ENCODE measurements at places on chromosomes 7 and 10.

DNA sequence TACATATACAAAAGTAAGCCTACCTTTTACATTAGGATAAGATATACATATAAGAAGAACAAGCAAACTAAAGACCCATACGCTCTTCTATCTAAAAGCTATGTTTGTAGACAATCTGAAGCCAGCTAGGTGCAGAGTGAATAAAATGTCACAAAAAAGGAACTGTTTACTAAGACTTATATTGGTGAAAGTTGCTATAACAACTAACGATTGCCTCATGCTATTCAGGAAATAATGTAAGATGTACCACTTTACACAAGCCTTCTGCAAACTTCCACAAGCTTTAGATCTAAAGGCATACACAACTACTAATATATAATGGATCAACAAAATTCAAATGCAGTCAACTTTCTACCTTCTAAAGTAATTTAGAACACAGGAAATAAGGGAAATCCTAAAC lies 175.1 kb downstream of the SRPK2 start:
- DNase-seq = no peak

GRCh38 chr7:39948375-39948955 lies 1.6 kb upstream of the CDK13 start:
- DNase-seq = no peak

DNA sequence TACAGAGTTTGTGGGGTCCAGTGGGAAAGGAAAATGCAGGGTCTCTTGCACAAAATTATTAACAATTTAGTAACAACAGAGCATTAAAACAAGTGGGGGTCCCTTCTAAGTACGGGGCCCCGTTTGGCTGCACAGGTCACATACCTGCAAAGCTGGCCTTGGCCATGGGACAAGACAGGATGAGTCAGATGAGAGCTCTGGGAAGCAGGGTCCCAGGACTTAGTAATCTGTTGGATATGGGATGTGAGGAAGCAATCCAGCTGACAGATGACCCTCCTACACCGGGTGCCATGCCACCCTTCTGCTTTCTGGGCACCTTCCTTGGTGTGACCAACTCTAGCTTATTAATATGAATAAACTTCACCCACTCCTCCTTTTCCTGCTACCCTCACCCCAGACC lies 3.2 kb upstream of the DUSP5 start:
- no peak for DNase-seq

DNA sequence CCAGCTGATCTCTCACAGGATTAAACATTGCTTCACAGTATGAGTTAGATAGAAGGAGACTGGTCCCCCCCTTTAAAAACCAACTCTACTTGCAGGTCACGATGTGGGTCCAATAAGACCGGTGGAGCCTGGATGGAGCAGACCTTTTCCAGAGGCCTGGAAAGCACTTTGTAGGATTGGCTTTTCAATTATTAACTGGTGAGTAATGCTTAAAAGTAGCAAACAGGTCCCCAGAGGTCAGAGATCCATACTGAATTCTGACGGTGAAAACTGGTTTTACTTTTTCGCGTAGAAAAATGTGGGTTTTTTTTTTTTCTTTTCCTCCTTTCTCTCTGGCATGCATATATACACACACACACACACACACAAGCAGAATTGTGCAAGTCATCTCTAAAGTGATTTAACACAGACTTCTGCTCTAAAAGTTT lies 74.9 kb upstream of the OGDHL start:
- no peak for DNase-seq

GRCh38 chr10:126422567-126422966 lies 34.3 kb upstream of the ADAM12 start:
- DNase-seq = no peak

- DNase-seq = no peak
These were observed 291.3 kb downstream of the PTEN start for GRCh38 chr10:88154596-88155250.

DNA sequence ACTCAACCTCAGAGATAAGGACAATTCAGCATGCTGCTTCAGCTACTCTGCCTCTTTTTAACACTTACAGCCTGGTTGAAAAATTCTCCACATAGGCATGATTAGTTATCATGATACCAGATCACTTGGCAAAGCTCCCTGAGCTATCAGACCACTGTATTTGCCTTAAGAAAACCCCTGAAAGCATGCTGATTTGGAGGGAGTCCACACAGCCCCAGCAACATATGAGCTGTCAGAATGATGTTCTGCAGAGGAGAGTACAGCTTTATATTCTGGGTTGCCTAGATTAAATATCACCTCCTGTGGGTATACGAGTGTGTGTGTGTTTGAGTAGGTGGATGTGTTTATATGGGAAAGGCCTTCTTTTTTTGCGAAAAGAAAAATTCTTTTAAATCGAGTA lies 170.2 kb upstream of the CHRM2 start:
- DNase-seq = no peak

DNA sequence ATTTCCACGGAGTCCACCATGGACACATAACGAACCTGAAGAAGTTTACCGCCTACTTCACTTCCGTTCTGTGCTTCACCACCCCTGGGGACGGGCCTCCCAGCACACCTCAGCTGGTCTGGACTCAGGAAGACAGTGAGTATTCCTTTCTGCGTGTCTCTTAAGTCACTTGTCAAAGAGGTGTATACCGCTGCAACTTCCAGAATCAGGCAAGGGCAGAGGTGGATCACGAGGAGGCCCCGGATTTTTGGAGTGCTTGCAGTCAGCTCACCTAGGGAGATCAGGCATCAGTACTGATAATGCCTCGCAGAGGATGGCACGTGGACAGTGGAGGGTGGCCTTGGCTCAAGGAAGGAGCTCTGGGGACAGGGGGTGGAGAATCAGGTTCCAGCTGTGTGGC lies 630.4 kb upstream of the FOXK1 start:
- no peak for DNase-seq

DNA sequence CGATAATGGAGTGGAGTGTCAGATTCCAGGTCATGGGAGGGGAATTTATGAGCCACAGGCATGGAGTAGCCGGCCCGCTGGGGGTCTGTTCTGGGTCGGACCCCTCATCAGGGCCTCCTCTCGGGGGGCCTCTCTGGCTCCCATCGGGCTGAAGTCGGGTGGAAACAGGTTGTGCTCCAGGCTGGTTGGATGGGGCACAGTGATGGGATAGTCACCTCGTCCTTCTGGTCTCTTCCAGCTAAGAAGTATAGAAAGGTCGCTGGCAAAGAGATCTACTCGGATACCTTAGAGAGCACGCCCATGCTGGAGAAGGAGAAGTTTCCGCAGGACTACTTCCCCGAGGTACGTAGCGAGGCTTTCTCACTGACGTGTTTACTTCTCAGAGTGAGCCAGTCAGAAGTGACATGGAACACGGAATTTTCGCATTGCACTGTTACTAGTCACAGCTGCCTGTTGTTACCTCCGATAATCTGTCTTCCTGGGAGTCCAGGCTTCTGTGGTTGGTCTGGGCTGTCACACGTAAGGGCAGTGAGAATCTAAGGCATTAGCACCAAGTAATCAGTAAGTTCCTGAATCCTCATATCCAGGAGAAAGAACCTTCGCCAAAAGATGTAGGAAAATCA lies 88.3 kb downstream of the NKX6-2 start:
- no peak for DNase-seq

GRCh38 chr7:51220226-51220625 lies 96.4 kb downstream of the COBL start:
- DNase-seq = no peak

DNA sequence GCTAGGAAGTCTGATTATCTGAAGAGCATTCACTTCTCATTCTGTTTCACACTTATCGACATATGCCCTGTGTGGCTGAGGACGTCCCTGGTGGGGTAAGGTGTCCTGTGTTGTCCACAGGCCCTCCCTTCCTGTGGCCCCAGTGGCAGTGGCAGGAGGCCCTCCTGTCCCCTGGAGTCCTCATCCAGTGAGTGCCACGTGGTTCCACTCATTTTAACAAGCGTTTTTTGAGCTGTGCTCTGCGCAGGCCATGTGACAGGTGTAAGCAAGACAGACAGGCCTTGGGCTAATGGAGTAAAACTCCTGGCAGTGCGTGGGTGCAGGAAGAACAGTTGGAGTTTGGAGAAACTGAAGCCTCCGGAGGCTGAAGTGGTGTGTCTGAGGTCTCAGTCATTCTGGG lies 39.3 kb upstream of the PPIF start:
- no peak for DNase-seq

DNA sequence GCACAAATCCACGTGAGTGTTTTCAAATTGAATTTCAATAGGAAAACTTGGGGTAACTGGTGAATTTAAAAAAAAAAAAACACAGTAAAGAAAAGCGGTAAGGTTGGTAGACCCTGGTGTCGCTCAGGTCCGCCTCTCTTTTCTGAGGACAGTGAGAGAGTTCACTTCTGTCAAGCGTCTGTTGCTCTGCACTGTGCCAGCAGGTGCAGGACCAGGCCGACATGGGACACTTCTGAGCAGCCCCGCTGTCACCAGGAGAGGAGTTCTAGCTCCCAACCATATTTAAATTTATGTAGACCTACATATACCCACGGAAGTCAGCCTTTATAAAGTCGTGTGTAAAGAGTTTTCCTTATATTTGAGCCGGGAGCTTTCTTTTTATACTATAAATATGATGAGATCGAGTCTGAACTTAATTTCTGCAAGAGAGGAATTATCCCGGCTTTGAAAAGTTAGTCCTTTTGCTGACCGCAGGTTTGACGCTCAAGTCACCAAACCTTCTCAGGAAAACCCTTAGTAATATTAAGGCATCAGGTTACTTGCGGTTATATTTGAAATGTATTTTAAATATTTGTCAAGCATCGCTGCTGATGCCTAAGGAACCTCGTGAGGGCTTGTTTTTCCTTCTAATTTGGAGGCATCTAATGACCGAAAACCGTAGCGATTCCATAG lies 531 bp downstream of the IKZF1 start:
- no peak for DNase-seq

DNA sequence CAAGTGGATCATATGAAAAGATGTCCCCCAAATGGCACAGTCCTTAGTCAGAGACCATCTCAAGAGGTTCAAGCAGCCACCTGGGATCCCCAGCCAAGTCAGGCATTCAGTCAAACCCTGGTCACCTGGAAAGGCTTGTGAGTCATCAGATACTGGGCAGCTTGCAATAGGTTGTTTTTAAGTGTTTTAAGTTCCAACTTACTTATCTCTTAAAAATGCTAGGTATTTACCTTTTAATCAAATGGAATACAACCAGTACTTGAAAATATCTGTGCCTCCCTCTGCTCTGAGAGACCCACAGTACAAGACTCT lies 262.2 kb downstream of the WDR11 start:
- DNase-seq = no peak

DNA sequence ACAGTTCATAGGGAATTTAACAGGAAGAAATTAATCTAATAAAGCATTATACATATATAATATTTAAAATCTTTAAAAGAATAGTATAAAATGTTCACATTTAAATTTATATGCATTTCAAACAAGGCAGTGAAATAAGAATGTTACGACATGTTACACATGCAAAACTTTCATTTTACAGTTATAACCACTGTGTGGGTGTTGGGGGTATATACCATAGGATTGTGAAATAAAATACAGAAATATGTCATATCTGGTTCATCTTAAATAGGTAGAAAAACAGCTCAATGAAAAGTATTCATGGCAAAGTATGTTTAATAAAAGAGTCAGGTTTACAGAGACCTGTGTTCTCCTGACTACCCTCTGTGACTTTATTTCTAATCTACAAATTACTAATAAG lies 45.6 kb downstream of the CHCHD3 start:
- DNase-seq = no peak

GRCh38 chr7:144459635-144460034 lies 56.1 kb upstream of the NOBOX start:
- DNase-seq = no peak

- no peak for DNase-seq
These were observed 225.5 kb downstream of the KLF6 start for GRCh38 chr10:3559527-3559926.
